Endodermal cell (in vitro differentiated cells): ENCODE measurements at places on chromosomes 11 and 22. TPM values are rescaled to one million over a fixed set of nuclear protein-coding genes. Genes with fewer than 3 reads are reported as not detected.
A peak's percentile ranks its signal among the peaks of the same experiment; 100 is the strongest.

The HEPHL1 gene
- not detected in 3 replicates for total RNA-seq

The CD248 gene
- total RNA-seq = 0.33 to 0.59 TPM (median 0.38 TPM) in 3 replicates

The MYO7A gene
- total RNA-seq = 1.9 and 2.4 TPM in 2 replicates

The SNU13 gene
- 133 and 147 TPM in 2 replicates for total RNA-seq

The HEPACAM gene
- 0.07 TPM in 1 of 2 replicates, not detected in the other for total RNA-seq

The MAP6 gene
- 4.0 to 4.2 TPM (median 4.2 TPM) in 3 replicates for total RNA-seq

The MTCH2 gene
- total RNA-seq = 126 to 147 TPM (median 142 TPM) in 3 replicates

The ANO5 gene
- 3.9 to 9.5 TPM (median 8.9 TPM) in 3 replicates for total RNA-seq

The WNT11 gene
- 0.53 to 2.3 TPM (median 0.65 TPM) in 3 replicates for total RNA-seq

The SPATA19 gene
- not detected in 3 replicates for total RNA-seq

The BTG4 gene
- total RNA-seq = not detected in 2 replicates

The EIF4ENIF1 gene
- total RNA-seq = 26.2 and 34.5 TPM in 2 replicates

The GLB1L3 gene
- total RNA-seq = 7.1 and 7.6 TPM in 2 replicates

GRCh38 chr11:132898676-132899075, 633.6 kb downstream of the OPCML start:
- no peak for DNase-seq

- no peak for DNase-seq
These were observed 4.5 kb downstream of the RPS6KB2 start for GRCh38 chr11:67432655-67433349.

GRCh38 chr11:67105964-67106363, 13.1 kb upstream of the KDM2A start:
- no peak for DNase-seq

DNA sequence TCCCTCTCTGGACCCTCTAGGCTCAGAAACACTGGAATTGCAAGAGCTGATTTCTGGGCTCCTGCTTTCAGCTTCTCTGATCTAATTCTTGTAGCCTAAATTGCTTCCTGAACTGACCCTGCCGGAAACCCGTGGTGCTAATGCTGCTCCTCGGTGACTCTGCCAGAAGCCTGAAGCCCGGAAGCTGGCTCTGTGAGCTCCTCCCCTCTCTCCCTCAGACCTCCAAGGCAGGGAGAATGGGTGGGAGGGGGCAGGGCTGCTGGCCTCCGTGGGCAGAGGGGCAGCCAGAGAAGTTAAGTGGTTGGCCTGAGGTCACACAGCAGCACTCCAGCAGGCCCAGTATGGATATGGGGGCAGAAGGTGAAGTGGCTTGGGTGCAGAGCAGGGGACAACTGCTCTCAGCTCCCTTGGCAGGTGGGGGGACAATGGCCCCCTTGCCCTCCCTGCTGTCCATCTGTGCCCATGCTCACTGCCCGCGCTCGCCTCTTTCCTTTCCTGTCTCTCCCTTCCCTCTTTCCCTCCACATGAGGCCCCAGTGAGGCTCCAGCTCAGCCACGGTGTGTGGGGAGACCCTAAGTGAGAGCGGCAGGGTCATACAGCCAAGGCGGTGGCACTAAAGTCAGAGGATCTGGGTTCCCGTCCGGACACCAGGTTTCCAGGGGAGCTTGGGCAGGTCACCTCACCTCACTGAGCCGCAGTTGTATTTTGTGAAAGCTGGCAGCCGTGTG, 16.2 kb downstream of the CAPN5 start:
- DNase-seq = no peak

- peak; percentile 87 for DNase-seq
These were observed 7.5 kb downstream of the ELMOD1 start for GRCh38 chr11:107598225-107599139.

DNA sequence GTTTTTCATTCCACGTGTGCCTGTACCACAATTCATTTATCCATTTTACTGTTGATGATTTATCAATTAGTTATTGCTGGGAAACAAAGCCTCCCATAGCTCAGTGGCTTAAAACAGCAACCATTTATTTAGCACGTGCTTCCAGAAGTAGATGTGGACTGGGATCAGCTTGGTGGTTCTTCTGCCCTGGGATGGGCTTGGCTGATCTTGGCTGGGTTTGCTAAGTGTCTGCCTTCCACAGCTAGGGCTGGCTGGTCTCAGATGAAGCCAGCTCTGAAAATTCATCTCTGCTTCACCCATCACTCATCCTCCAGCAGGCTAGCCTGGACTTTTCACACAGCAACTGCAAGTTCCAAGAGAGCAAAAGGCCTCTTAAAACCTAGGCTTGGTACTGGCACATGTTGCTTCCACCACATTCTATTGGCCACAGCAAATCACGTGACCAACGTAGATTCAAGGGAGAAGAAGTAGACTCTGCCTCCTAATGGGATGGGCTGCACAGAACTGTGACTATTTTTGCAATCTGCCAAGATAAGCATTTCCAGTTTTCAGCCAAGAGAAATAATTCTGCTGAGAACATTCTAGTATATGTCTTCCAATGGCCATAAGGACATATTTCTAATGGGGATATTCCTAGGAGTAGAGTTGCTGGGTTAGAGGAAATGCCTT, 124.9 kb downstream of the MN1 start:
- DNase-seq = no peak

- DNase-seq = no peak
These were observed 214.0 kb upstream of the SYN3 start for GRCh38 chr22:33272180-33272579.

GRCh38 chr11:118276422-118276821, 12.3 kb upstream of the MPZL2 start:
- no peak for DNase-seq

DNA sequence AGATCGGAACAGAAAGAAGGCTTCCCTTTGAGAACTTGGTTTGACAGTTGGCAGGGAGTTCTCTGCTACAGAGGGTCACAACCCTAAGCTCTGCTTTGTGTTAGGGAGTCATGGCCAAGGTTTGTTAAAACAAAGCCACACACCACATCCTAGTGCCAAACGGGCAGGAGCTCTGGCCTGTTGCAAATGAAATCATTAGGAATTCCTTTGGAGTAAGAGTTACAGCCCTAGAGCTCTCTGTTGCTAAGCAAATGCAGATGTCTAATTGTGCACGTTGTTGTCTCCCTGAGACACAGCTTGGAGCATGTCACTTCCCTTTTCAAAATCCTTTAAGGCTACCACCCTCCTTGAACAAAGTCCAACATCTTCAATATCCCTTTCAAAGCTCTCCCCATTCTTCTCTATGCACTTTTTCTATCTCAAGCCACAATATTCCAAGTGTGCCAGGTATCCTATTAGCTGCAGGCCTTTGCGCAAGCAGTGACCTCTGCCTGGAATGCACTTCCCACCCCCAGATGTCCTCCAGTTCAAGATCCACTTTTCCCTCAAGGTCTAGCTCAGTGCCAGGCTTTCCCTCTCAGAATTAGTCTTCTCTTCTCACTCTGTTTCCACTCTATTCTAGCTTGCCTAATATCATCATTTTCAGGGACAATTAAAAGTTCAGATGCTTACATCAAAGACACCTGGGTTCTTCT, 253.7 kb upstream of the POU2AF2 start:
- DNase-seq = no peak

DNA sequence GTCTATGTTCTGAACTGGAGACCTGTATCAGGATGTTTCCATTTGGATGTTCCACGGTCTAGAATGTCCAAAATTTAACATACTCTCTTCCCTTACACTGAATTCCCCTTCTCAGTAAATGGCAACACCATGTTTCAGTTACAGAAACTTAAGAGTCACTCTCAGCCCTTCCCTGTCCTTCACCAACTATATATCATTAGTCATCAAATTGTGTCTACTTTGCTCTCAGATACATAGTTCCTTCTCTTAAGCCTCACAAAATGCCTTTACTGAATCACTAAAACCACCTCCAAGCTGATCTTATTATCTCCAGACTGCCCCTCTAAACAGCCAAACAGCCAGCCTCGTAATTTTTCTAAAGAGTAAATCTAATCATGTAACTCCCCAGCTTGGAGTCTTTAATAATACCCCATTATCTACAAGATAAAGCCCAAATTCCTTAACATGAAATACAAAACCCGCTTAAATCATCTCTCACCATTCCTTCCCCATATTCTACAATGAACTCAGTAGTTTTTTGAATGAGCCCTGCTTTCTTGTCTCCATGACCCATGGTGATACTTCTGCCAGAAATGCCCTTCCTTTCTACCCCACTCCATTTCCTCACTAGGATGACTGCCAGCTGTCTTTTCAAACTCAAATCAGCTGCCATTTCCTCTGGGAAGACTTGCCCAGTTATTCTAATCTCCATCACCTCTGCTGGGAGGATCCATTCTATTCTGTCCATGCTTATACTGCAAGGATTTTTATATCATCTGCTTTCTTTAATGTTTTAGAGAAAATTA, 102.7 kb upstream of the ARHGAP42 start:
- no peak for DNase-seq

- DNase-seq = no peak
These were observed 826.1 kb upstream of the CNTN5 start for GRCh38 chr11:98194611-98195010.

DNA sequence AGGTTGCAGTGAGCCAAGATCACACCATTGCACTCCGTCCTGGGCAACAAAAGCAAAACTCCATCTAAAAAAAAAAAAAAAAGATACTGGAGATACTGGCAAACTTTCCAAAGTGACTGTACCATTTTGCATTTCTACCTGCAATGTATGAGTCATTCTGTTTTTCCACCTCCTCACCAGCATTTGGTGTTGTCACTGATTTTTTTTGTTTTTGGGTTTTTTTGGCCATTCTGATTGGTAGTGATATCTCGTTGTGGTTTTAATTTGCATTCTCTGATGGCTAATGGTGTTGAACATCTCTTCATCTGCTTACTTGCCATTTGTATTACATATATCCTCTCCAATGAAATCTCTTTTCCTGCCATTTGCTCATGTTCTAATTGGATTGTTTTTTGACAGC, 12.0 kb upstream of the RBX1 start:
- no peak for DNase-seq

DNA sequence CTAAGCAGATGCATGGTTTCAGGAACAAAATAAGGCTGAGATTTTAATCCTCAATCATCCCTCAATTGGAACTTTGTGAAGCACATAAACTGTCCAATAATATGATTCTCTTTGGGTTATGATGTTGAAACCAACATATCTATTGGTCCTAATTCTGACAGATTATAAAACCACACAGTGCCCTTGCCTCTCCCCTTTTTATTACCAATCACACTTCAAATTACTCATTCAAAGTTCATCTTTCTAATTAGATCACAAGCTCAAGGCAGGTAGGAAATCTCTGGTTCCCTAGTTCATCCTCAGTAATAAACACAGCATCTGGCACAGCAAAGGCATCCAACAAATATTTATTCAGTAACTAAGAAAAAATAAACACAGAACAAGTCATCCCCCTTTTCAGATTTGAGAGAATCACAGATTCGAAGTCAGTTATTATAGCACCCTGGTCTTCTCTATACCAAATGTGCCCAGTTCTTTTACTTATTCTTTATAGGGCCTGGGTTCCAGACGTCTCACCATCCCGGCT, 611.6 kb downstream of the INSC start:
- no peak for DNase-seq

DNA sequence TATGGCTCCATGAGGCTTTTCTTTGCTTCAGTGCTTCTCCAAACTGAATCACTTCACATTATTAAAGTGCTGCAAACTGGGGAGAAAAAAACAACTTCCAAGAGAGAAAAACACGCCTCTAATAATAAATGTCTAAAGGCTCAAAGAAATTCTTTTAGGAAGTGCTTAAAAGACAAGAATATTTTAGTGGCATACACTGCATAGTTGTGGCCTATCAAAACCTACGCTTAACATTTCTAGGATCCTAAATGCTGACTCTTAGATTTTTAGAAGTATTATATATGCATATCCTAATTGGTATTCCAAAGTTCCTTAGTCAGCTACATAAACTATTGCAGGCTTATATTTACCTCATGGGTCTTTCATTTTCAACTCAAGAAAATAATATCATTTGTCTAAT, 879.0 kb upstream of the CCDC90B start:
- no peak for DNase-seq

DNA sequence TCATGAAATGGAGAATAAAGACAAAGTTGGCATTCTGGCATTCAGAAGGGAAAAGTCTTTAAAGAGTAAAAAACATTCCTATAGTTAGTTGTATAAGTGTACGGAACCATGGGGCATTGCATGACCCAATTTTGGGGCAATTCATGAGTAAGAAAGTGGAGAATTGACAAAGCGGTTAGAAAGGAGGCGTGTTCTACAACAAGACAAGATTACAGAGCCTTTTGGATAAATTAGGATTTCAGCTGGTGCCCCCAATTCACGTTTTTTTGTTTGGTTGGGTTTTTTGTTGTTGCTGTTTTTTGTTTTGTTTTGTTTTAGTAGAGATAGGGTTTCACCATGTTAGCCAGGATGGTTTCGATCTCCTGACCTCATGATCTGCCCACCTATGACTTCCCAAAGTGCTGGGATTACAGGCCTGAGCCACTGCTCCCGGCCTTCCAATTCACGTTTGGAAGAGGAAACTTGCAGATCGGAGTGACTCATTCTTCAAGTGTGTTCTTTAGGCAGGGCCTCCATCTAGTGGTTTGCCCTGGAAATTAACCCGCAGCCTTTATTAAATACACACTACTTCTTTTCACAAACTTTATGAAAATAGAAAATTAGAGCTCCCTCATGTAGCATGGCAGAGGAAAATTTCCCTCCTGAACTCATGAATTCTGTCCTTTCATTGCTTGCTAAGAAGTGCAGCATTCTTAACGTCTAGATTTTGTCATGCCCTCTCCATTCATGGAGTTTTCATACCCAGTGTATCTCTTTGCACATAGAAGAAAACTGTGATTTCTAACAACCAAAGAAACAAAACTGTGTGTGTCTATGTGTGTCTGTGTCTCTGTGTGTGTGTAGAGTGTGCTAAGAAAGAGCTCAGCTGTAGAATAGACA, 118.1 kb downstream of the BBOX1 start:
- DNase-seq = peak; percentile 76

- no peak for DNase-seq
These were observed 9.9 kb downstream of the IL10RA start for GRCh38 chr11:117996058-117996457.

- DNase-seq = no peak
These were observed 55.0 kb downstream of the AP2A2 start for GRCh38 chr11:980438-981357.

DNA sequence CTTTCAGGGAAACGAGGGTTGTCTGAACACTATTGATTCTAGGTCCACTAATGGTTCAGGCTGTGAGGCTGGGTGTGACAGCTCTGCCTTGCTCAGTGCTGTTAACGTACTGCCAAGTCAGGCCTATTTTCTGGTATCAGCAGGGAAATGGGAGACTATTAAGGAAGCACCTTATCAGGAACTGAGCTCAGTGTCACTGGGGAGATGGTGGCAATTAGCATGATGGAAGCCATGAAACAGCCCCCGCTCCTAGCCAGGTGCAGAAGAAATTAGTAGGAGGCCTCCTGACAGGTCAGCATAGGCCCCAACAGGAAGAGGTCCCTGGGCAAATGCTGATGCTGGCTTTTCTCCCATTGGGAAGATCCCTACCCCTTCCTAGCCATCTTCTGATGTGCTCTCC, 42.6 kb upstream of the LMO2 start:
- DNase-seq = no peak

- peak; percentile 81 for DNase-seq
These were observed 1.1 kb upstream of the MRGPRX4 start for GRCh38 chr11:18171377-18172000.

DNA sequence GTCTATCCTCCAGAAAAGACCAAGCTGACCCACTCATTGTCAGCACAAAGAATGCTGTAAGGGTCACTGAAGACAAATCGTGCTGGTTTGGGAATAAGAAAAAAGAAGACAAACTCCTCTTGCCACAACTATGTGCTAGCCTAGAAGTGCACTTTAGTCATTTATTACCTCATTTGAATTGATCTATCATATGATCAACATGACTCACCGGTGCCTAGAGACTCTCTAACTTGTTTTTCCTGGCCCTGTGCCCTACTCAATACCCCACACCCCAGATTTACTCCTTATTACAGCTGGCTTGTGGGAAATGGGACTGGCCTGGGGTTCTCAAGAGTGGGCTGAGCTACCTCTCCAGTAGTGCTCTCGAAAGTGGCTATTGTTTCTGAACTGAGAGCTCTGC, 35.9 kb upstream of the HORMAD2 start:
- DNase-seq = peak; percentile 16
